CMK (cell line): ENCODE measurements at places on chromosomes 3 and 15.
A peak's percentile ranks its signal among the peaks of the same experiment; 100 is the strongest.

GRCh38 chr15:56124391-56124790, 119.3 kb downstream of the RFX7 start:
- no peak for DNase-seq

GRCh38 chr3:13890377-13891016, 10.6 kb upstream of the WNT7A start:
- peak; percentile 93 for DNase-seq

DNA sequence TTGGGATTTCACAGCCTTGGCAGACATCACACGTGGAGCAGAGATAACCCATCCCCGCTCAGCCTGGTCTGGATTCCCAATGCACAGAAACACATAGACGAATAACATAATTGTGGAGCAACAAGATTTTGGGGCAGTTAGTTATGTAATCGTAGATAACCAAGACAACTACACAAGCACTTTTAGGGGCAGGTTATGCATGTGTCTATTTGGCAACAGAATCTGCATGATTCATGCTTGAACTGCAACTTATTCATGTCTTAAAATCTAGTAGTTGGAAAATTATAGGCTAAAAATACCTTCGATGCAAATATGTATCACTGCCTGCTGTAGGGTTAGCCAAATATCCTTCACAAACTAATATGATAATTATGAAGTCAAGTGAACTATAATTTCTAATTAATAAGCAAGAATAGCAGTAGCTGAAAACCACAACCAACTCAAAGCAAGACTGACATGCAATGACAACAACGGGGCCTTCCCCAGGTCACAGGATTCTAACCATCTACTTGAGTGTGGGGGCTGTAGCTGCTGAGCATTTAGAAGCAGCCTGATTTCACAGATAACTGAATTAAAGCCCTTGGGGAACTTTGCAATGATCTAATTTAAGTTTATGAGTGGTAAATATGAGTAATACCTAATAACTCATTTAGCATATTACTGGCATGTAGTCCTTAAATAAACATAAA, 31.1 kb downstream of the DGKG start:
- DNase-seq = no peak

DNA sequence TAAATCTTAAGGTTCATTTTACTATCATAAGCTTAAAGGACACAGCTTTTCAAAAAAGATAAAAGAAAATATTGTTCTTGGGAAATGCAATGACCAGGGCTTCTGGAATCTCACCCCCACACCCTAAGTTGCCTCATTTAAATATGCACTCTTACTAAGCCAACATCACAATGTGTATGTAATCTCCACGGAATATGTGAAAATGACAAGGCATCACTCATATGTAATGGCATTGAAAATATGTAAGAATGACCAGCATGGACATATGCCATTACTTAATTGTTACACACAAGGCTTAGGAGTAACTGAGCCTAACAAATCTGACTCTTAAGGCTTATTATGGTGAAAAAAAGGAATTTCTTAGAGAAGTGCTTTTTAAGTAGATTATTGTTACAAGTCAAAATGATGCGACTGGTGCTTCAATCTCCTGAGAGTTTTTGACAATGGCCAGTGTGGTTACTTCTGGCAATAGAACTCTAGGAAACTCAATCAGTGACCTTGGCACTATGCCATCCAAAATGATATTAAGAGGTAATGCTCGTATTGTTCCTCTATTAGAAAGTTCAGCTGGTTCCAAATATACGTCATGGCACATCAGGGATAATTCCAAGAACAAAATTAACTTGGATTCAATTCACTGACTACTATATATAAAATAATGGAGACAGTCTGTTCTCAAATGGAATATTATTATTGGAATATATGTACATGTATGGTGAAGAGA, 290.0 kb upstream of the PLSCR5 start:
- DNase-seq = no peak

DNA sequence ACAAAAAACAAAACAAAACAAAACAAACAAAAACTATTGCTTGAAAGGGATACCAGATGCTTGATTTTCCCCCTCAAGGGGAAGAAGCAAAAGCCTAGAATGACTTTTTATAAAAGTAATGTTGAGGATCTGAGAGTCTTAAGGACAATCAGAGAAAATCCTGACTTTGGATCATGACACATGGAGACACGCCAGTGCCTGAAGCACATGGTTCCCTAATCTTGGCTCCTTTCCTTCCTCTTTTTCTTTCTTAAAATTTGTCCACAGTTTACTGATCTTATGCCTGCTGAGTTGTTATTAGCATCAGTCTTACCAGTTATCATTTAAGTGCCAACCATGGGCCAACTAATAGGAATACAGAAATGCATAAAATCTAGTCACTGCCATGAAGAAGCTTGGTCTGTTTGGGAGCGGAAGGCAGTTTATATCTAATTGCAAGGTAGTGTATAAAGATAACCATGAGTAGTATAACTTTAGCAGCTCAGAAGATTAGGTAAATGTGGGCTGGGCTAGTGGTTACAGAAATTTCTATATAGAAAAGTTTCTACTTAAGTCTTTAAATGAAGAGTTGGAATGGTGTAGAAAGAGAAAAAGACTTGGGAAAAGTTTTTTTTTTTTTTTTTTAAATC, 6.9 kb downstream of the GLCE start:
- DNase-seq = no peak

- DNase-seq = no peak
Observed at GRCh38 chr15:71245588-71245987, 130.3 kb downstream of the THSD4 start.

DNA sequence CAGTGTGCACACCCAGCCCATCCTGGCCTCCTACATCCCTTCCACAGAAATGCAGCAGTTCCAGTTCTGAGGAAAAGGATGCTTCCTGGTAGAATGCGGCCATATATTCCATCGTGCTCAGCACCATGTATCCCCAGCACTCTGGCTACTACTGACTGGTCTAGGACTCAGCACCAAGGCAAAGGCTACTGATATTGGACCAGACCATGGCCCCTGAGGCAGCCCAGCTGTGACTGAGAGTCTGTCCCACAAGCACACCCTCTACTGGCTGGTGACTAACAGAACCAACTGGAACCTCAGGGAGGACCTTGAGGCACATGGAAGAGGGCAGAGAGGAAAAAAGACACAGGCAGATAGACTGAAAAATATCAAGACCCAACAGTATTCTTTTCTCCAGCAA, 30.0 kb downstream of the TARS3 start:
- DNase-seq = no peak

DNA sequence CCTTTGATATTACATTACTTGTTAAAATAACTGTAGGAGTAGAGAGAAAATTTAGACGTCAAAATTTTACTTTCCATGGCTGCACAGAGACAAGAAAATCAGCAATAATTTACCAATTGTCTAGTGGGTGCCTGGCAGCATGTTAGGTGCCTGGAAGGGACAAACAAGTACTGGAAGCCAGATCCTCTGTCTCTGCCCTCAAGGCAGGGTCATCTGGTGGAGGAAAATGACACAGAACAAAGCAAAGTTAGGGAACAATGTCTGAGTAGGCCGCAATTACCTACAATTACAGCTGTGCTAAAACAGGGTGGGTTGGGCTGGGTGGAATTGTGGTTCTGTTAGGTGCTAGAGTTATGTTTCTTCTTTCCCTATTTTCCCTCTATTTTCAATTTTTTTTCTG, 7.4 kb downstream of the CCDC174 start:
- DNase-seq = no peak

DNA sequence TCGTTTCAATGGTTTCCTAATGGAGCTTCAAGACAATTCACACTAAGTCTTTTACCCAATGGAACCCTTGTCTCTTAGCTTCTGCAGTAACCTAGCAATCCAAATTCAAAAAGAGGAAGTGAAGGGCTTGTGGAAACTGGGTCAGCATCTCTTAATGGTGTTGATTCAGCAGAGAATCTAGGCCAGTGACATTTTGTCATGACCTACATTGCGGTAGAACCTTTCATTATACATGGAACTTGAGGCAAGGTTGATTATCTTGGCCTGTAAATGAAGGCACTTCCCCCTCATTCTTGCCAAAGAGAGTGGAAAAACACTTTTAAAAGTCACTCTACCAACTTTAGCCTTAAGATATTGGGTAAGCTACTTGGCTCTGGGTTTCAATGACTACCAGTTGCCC, 42.8 kb downstream of the C2CD4B start:
- no peak for DNase-seq

DNA sequence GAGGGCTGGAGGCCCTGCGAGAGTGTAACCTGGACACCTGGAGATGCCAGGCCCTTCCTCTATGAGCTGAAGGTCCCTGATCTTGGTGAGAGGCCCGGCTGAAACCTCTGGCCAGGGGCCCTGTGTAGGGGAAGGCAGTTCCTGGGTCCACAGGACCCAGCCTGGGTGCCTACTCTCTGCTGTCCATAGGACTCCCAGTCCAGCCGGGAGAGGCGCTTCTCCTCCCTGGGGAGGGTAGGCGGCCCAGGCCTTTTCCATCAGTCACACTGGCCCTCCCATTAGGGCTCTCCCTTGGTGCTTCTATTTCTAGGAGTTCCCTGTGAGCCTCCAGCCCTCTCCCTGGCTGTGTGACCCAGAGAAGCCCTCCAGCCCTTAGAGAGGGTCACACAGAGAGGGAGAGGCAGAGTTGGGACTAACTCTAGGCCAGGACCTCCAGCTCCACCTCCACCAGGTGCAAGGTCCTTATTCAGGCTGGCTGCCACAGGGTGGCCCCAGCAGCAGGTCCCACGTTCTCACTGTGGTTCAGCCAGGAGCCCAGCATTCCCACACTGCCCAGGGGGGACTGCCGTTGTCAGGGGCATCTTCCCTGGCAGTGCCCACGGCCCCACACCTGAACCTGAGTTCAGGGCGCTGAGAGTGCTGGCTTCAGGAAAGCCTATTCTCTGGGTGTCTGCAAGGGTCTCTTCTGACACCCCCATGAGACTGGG, 146.8 kb downstream of the SMAD6 start:
- no peak for DNase-seq

GRCh38 chr3:185521349-185522138, 22.7 kb upstream of the TMEM41A start:
- DNase-seq = no peak

GRCh38 chr3:125083776-125084175, 28.0 kb upstream of the HEG1 start:
- no peak for DNase-seq

DNA sequence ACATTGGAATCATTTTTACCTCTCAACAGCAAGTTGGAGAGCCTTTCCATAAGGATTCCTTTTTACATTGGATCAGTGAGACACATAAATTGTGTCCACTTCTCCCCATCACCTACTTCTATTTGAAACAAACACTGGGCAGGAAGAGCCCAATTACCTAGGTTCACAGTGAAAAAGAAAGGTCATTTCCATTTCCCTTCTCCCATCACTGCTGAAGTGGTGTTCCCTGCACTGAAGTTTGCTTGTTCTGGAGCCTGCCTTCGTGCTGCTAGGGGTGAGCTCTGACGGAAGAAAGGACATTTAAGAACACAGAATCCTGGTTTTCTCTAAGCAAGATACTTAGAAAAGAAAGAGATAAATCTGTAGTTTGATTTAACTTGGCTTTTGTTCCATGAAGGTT, 123.8 kb upstream of the ZBTB20 start:
- DNase-seq = no peak

DNA sequence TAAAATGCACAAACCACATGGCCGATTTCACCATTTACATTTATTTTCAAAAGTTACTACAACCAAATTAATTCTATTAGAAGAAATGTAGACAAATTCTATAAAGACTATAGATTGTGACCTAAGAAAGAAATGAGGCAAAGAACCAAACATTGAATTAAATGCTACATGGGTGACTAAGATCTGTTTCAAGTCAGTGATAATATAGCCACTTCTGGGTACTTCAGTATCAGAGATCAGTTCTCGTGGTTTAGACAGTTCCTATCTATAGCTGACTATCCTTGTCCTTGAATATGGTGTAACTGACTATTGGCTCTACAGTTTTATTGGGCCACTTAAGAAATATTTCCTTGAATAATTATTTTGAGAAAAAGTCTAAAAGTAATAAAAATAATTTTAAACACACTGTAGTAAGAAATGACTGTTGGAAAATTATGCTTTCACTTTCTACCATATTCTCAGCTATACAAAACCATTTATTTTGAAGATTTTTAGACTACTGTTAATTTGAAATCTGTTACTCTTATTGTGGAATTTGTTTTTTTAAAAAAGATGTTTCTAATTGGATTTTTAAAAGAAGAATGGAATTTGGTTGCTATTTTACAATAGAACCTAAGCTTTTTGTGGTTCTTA, 14.1 kb downstream of the KCNMB3 start:
- no peak for DNase-seq

DNA sequence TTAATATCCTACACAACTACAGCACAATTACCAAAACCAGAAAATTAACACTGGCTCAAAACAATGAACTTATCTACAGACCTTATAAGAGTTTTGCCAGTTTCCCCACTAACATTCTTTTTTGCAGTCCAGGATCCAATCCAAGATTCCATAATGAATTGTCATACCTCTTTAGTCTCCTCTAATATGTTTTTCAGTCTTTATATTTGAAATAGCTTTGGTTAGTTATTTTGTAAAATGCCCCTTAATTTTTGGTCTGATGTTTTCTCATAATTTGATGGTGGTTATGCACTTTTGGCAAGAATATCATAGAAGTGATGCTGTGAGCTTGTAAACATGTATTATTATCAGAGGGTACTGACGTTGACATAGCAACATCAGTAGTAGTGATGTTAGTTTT, 124.3 kb downstream of the ISL2 start:
- DNase-seq = no peak

GRCh38 chr3:197371591-197372046, 73.2 kb upstream of the DLG1 start:
- no peak for DNase-seq

GRCh38 chr3:147418808-147419701, 9.9 kb downstream of the ZIC1 start:
- DNase-seq = no peak

DNA sequence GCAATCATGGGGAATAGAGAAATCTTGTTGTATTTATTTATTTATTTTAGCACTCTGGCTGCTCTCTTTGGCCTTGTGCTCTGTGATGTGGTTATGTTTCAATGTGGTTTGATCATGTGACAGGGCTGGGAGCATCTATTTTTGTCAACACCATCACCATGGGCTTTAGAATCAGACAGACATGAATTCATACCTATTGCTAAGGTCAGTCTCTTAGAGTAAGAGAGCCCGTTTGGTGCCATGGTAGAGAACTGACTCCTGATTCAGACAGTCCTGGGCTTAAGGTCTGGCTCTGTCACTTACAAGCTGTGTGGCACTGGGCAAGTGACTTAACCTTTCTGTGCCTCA, 157.0 kb downstream of the RYR3 start:
- no peak for DNase-seq

GRCh38 chr3:2929574-2929973, 180.6 kb downstream of the IL5RA start:
- no peak for DNase-seq
